ENCODE measurements at places on chromosomes 11 and 22.

DNA sequence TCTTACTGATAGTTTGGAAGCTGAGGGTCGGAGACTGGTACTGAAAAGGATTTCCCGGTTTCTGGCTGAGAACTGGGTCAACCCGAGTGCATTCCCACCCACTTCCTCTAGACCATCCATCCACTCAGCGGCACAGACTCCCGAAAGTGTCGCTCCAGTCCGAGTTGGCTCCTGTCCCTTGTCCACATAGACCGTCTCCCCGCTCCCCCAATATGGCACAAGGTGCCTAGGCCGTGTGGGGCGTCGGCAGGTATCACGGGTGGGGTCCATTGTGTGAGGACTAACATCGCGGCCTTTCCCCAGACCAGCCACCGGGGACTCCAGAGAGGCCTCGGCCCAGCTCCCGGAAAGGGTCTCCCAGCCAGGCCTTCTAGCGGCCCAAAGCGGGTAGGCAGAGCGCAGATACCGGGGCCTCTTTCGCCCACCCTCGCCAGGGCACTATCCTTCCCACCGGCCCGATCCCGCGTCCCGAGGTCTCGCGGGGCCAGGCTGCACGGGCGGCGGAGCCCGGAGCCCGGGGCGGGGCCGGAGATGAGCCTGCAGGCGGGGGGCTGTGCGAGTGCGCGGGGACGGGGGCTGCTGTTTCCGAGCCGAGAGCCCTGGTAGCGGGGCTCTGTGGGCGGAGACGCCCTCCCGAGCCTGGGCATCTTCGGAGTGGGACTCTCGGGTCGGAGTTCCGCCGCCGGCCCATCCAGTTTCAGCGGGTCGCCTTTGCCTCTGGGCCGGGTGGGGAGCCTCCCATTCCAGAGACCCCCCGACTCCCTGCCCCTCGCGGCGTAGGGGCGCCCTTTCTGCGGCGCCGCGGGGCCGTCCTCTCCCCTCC, 21.1 kb downstream of the SERPINH1 start:
- H3K4me1 ChIP-seq, result peaks cover 16% of the 10 kb centered on the region
- DNase-seq, result peak; percentile 87
- peak overlapping the region; percentile 63 for H3K4me3 ChIP-seq
- peak overlapping the region; percentile 99 for H3K27ac ChIP-seq
- H3K27me3 ChIP-seq, result no peaks in the 10 kb centered on the region

DNA sequence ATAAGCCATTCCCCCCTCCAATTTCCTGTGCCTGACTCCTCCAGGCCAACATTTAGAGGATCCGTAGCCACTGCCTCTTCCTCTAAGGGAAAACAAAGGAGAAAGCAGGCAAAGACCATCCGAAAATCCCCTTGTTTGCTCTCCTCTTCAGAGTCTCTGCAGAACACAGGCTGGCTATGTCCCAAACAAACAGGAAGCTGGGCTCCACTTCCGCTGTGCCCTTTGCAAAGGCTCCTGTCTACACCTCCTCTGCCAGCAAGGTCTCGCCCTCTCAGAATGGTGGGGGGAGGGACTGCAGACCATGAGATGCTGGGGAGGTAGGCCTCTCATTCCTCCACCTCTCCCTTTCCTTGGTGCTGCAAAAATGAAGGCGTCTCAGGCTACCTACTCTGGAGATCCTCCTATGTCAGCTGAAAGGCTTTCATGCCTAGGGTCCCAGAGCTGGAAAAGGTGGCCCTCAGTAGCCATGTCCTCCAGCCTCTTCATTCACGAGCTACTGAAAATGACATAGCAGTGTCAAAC, 596.2 kb downstream of the BUD13 start:
- no peak overlapping the region for H3K27ac ChIP-seq
- H3K4me3 ChIP-seq, result no peak overlapping the region
- H3K27me3 ChIP-seq, result peaks cover 15% of the 10 kb centered on the region
- H3K36me3 ChIP-seq, result no peaks in the 10 kb centered on the region
- no peaks in the 10 kb centered on the region for H3K4me1 ChIP-seq
- DNase-seq, result no peak

DNA sequence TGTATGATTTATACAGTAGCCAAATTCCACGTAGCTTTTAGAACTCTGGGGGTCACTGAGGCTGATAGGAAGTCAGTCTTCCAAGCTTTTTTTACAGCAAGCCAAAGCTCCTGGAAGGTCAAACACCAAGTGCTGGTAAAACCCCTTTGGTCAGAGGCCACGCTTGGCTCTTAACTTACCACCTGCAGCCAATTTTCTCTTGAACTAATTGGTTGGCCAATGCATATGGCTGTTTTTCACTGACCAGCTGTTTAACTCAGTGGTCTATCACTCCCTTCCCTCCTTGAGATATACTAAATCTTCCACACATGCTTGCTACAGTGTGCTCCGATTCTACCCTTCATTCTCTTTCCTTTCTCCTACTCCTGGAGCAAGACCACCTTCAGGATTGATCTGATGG, 116.0 kb downstream of the FAR1 start:
- no peaks in the 10 kb centered on the region for H3K27me3 ChIP-seq
- peaks cover 7% of the 10 kb centered on the region for H3K4me1 ChIP-seq
- H3K4me3 ChIP-seq, result no peak overlapping the region
- H3K27ac ChIP-seq, result no peak overlapping the region
- no peaks in the 10 kb centered on the region for H3K36me3 ChIP-seq

DNA sequence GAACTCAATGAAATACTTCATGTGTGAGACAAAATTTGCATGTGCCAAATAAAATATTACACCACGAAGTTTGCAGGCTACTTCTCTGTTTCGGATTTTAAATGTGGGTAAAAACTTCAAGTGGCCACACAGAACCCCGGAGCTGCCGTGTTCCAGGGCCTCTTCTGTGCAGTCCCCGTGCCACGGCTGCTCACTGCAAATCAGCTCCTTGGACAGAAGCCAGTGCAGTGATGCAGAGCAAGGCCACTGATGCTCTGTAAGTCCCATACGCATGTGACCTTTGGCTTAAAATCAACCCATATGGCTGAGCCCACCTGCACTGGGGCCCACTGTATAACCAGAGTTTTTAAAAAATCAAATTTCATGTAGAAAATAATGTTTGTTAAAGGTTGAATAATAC, 1309.4 kb downstream of the TBC1D22A start:
- H3K4me3 ChIP-seq, result no peak overlapping the region
- H3K27ac ChIP-seq, result no peak overlapping the region
- DNase-seq, result no peak
- no peaks in the 10 kb centered on the region for H3K36me3 ChIP-seq
- H3K4me1 ChIP-seq, result no peaks in the 10 kb centered on the region
- no peaks in the 10 kb centered on the region for H3K27me3 ChIP-seq

GRCh38 chr22:27329131-27329850, 472.3 kb downstream of the MN1 start:
- no peak overlapping the region for H3K27ac ChIP-seq
- H3K27me3 ChIP-seq, result peaks cover 9% of the 10 kb centered on the region
- no peaks in the 10 kb centered on the region for H3K36me3 ChIP-seq
- H3K4me1 ChIP-seq, result no peaks in the 10 kb centered on the region
- DNase-seq, result no peak

GRCh38 chr11:33919645-33920044, 27.8 kb upstream of the LMO2 start:
- no peak overlapping the region for H3K27ac ChIP-seq
- H3K36me3 ChIP-seq, result no peaks in the 10 kb centered on the region
- no peaks in the 10 kb centered on the region for H3K4me1 ChIP-seq
- H3K4me3 ChIP-seq, result no peak overlapping the region

GRCh38 chr11:2460540-2461252, 15.9 kb downstream of the KCNQ1 start:
- DNase-seq, result no peak
- H3K4me1 ChIP-seq, result peaks cover 20% of the 10 kb centered on the region
- H3K4me3 ChIP-seq, result no peak overlapping the region
- peak overlapping the region; percentile 42 for H3K27ac ChIP-seq
- H3K27me3 ChIP-seq, result no peaks in the 10 kb centered on the region
- no peaks in the 10 kb centered on the region for H3K36me3 ChIP-seq

- DNase-seq, result no peak
- no peak overlapping the region for H3K4me3 ChIP-seq
- no peaks in the 10 kb centered on the region for H3K27me3 ChIP-seq
- no peak overlapping the region for H3K27ac ChIP-seq
- no peaks in the 10 kb centered on the region for H3K36me3 ChIP-seq
- H3K4me1 ChIP-seq, result peaks cover 35% of the 10 kb centered on the region
Measured at GRCh38 chr22:30186510-30186909, 60.0 kb downstream of the LIF start.

- no peak overlapping the region for H3K4me3 ChIP-seq
- DNase-seq, result no peak
- no peaks in the 10 kb centered on the region for H3K36me3 ChIP-seq
- H3K4me1 ChIP-seq, result peaks cover 5% of the 10 kb centered on the region
Measured at GRCh38 chr22:33519974-33520903, 400.0 kb downstream of the LARGE1 start.

GRCh38 chr11:47340980-47341775, 11.3 kb downstream of the MYBPC3 start:
- H3K4me1 ChIP-seq, result no peaks in the 10 kb centered on the region
- no peaks in the 10 kb centered on the region for H3K27me3 ChIP-seq
- no peak overlapping the region for H3K4me3 ChIP-seq

DNA sequence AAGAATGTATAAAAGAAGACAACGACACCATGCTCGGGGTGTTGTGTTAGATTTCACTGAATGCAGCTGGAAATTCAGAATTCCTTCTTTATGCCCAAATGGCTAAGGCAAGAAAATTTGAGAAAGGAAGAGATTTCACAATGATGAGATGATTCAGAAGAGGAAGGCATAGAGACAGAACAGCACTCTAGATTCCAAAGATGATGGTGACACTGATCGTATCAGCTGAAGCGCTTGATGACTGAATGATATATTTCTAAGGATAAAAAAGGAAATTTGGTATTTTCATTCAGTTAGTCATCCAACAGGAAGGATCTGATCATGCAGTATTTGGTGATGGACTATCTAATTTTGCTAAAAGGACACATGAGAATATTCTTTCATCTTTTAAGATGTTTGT, 189.2 kb downstream of the EFCAB6 start:
- H3K36me3 ChIP-seq, result no peaks in the 10 kb centered on the region
- DNase-seq, result no peak
- H3K27ac ChIP-seq, result no peak overlapping the region
- H3K4me3 ChIP-seq, result no peak overlapping the region
- H3K27me3 ChIP-seq, result no peaks in the 10 kb centered on the region

DNA sequence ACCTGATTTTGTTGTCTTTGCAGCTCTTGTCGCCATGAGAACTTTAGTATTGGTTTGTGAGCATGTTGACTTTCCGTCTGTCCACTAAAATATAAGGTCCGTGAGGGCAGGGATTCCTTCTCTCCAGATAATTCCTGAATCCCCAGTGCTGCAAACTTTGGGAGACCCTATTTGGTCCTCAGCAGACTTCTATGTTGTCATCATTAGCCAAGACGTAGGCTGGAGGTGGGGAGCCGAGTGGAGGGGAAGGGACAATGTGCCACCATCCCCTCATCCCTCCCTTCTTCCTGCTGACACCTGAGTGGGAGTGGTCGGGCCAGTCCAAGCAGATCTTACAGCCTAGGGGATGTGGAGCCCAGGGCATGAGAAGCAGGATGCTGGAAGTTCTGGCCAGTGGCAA, 690.6 kb downstream of the TBC1D22A start:
- H3K36me3 ChIP-seq, result no peaks in the 10 kb centered on the region
- H3K4me3 ChIP-seq, result no peak overlapping the region
- DNase-seq, result no peak
- H3K27ac ChIP-seq, result no peak overlapping the region
- H3K4me1 ChIP-seq, result no peaks in the 10 kb centered on the region

DNA sequence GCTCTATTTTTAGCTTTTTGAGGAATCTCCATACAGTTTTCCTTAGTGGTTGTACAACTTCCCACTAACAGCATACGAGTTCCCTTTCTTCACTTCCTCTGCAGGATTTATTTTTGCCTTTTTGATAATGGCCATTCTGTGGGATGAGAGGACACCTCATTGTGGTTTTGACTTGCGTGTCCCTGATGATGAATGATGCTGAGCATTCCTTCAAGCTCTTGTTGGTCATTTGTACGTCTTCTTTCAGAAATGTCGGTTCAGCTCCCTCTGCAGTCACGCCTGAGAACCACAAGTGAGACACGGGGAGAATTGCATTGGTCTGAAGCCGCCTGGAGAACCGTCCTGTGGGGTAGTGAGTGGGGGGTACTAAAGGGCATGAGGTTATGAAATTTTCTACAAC, 2.0 kb upstream of the KRTAP5-10 start:
- H3K4me1 ChIP-seq, result no peaks in the 10 kb centered on the region
- no peaks in the 10 kb centered on the region for H3K36me3 ChIP-seq
- DNase-seq, result peak; percentile 66

- H3K4me3 ChIP-seq, result no peak overlapping the region
- peaks cover 20% of the 10 kb centered on the region for H3K4me1 ChIP-seq
- H3K36me3 ChIP-seq, result no peaks in the 10 kb centered on the region
- H3K27me3 ChIP-seq, result no peaks in the 10 kb centered on the region
Measured at GRCh38 chr11:111982019-111982464, 43.2 kb upstream of the DLAT start.
